ENCODE measurements at places on chromosomes 13 and 19.

DNA sequence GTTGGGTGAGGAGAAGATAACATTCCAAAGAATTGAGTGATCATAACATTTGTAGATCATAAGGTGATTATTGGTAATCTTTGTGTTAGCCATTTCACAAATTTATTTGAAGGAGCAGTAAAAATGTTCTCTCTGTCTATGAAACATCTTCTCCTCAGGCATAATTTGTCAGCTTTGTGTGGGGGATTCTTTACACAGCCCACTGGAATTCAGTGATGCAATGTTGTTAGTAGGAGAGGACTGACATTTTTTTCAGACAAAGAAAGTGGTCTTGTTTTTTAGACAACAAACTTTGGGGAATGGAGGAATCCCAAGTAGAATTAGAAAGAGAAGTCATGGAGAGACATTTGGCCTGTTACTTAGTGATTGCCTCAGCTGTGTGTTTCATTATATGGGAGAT is 100.3 kb downstream of the ITGBL1 start:
- peak; percentile 47 for DNase-seq

GRCh38 chr13:20525144-20525600 is 485 bp downstream of the CRYL1 start:
- no peak for DNase-seq

- DNase-seq: no peak
Observed at GRCh38 chr13:72850959-72851677, 69.2 kb downstream of the PIBF1 start.

DNA sequence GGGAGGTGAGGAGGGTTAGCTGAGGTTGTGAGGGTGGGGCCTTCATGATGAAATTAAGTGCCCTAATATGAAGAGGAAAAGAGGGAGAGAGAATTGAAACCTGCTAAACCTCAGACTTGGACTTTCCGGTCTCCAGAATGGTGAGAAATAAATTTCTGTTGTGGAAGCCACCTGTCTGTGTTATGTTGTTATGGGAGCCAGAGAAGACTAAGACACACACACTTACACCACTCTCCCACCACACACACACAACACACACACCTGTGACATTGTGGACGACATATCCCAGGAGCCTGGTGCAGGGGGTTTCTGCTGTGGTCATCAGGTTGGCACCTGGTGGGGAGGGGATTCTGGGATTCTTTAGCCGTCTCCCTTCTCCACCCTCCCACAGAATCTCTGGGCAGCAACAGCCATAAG is 14.0 kb downstream of the KLK4 start:
- DNase-seq: no peak

DNA sequence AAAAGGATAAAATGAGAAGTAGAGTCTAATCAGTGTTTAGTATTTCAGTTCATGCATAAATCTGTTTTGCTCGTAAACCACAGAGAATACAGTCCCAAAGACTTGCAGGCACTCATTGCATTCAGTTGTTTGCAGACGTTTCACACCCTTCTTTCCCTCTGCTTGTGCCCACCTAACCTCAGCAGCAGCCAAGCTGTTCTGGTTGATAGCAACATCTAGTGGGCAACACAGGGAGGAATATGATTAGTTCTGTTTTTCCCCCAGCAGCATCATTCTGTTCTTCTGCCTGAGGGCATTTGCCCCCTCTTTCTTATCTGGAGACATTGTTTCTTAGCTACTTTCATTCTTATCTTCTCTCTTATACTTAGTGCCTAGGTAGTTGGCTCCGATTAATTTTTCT is 135.6 kb downstream of the PAN3 start:
- no peak for DNase-seq

GRCh38 chr13:113742000-113742441 is 17.0 kb upstream of the TMEM255B start:
- DNase-seq: no peak

- DNase-seq: no peak
Observed at GRCh38 chr13:112855859-112856258, 113.2 kb upstream of the MCF2L start.

- no peak for DNase-seq
Observed at GRCh38 chr19:11534948-11535347, 3.7 kb upstream of the CNN1 start.

GRCh38 chr19:47391510-47392223 is 27.7 kb downstream of the MEIS3 start:
- DNase-seq: no peak

DNA sequence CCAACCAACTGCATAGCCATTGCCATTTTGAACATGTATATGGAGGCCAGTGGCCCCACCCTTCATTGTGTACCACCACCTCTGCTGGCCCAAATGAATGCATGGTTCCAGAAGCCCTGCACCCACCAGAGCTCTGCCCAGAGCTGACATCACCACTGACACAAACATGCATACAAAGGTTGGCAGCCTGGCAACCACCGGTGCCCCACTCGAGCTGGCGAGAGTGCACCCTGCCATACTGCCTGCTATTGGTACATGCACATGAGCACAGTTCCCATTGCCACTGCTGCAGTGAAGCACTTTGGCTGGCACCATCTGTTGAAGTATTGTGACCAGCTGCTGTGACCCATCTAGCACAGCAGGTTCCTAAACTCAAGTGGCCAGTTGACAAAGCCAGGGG is 1564.9 kb downstream of the OLFM4 start:
- DNase-seq: no peak

GRCh38 chr13:109427695-109428094 is 358.7 kb downstream of the IRS2 start:
- no peak for DNase-seq

- no peak for DNase-seq
Observed at GRCh38 chr19:4140237-4140711, 13.2 kb upstream of the CREB3L3 start.

GRCh38 chr13:82115391-82115790 is 1766.9 kb downstream of the SLITRK1 start:
- DNase-seq: no peak

GRCh38 chr13:113421673-113422270 is 31.5 kb downstream of the ADPRHL1 start:
- DNase-seq: no peak

DNA sequence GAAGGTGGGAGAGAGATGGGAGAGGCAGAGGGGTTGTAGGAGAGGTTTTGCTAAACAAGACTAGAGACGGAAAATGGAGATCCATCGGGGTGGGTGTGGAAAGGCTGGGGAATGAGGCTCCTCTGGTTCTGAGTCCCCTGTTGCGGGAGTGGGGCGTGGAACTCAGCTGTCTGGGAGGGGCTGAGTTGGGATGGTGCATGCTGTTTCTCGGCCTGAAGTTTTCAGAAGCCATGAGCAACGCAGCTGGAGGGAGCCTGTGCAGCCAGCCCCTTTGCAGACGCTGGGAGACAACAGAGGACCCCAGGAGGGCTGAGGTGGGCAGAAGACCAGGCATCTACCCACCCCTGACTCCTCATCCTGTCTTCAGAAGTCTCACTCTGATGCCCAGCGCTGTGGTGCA is 7.4 kb upstream of the GIPR start:
- DNase-seq: no peak

DNA sequence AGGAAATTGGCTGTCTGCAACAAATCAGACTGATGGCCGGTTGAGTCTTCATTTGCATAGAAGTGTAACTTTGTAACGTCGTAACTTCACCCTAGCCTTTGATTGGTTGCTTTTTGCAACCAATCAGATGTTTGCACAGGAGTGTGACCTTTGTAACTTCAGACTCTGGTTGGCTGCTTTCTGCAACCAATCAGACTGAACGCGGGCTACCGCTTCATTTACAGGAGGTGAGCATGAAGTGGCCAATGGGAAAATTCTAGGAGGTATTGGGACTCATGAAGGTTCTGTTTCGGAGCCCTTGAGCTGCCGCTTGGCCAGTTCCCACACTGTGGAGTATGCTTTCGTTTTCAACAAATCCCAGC is 441 bp upstream of the ZNF559 start:
- peak; percentile 52 for DNase-seq

- no peak for DNase-seq
Observed at GRCh38 chr19:45677351-45678230, 9.6 kb downstream of the GIPR start.

DNA sequence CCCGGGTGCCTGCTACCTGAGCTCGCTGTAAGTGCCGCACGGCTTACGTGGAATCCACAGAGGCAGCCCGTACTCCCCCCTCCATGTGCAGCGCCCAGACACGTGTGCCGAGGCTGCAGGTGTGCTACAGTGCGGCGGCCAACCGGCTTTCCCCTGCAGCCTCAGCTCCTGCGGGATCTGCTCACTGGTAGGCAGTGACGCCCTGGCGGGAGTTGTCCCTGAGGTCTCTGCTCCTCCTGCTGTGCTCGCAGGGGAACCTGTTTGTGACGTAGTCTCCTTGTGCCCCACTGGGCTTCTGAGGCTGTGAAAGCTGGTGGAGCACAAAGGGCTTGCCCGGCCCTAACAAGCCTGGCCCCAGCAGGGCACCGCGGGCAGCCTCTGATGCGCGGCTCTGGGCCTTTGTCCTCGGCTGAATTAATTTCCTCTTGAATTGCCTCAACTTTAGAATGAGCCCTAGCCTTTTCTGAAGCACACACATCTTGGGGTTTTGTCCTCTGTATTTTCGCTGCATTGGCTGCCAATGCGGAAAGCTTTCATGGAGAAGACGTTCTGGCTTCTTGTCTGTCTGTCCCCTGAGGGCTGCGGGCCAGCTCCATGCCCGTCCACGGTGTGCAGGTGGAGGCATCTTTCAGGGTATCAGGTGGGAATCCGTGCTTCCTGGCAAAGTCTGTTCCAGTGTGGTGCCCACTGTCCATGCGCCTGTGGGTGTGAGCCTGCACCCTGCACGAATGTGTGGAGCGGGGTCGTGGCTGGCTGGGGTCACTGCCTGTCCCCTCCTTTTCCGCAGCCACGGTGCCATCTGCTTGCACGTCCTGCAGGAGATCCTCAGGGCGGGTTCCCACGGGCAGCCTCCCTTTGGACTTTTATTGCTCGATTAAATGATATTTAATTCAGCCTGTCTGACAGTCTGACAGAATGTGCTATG is 77.3 kb upstream of the MCF2L start:
- no peak for DNase-seq

GRCh38 chr13:110799246-110800236 is 86.0 kb downstream of the ING1 start:
- peak; percentile 64 for DNase-seq

DNA sequence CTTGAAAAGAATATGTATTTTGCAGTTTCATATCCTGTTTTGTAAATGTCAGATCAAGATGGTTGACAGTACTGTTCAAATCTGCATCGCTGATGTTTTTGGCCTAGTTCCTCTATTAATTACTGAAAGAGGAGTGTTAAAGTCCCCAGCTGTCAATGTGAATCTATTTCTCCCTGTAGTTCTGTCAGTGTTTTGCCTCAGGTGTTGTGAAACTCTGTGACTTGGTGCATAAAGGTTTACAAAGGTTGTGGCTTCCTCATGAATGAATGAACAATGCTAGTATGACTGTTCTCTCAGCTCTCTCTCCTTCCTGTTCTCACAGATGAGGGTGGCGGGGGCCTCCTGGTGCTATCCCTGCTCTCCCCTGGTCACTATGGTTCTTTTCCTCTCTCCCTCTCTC is 142.4 kb downstream of the MYCBP2 start:
- DNase-seq: no peak

GRCh38 chr19:3783660-3784584 is 2.3 kb downstream of the MATK start:
- DNase-seq: no peak

All from GM04503 (cell line).